ENCODE measurements at places on chromosomes 3 and 15.

- no peak overlapping the region for H3K4me3 ChIP-seq
- H3K4me1 ChIP-seq: no peaks in the 10 kb centered on the region
- H3K27me3 ChIP-seq: no peaks in the 10 kb centered on the region
- no peak for DNase-seq
- H3K36me3 ChIP-seq: no peaks in the 10 kb centered on the region
Observed at GRCh38 chr3:12073106-12073505, 68.9 kb downstream of the SYN2 start.

DNA sequence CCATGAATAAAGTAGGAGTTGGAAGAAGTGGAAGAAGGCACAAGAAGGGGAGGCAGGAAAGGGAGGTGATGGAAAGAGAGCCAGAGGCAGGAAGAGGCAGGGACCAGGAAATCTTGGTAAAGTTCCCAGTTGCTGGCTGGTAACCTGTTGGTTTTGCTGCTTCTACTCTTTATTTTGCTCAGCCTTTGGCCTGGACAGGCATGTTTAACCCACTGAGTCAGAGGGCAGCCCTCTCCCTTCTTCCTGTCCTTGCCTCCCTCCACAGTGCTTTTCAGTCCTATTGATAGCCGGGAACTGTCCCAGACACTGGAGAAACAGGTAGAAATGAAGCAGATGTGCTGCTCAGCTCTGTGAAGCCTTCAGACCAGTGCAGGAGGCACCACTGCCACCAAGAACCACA lies 43.4 kb upstream of the APEH start:
- H3K4me3 ChIP-seq: no peak overlapping the region
- H3K27me3 ChIP-seq: no peaks in the 10 kb centered on the region
- H3K27ac ChIP-seq: no peak overlapping the region

- no peak overlapping the region for H3K4me3 ChIP-seq
- H3K36me3 ChIP-seq: no peaks in the 10 kb centered on the region
- H3K27me3 ChIP-seq: no peaks in the 10 kb centered on the region
- H3K27ac ChIP-seq: no peak overlapping the region
- no peaks in the 10 kb centered on the region for H3K4me1 ChIP-seq
- no peak for DNase-seq
Observed at GRCh38 chr3:80035021-80035420, 267.2 kb upstream of the ROBO1 start.

DNA sequence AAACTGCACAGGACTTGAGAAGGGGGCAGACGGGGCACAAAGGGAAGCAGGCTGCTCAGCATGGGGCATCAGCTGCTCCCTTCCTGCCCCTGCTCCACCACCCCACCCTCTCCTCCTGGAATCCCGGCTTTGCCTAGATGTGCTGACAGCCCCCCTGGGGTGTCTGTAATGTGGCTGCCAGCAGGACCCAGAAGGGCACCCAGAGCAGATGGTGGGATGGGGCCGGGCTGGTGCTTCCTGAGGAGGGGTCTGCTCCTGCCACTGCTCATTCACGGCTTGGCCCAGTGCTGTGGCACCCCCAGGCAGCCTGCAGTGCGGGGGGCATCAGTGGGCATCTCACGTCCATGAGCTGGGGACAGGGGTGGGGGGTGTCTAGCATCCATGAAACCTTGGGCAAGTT lies 10.2 kb downstream of the H1-8 start:
- H3K27me3 ChIP-seq: no peaks in the 10 kb centered on the region
- H3K27ac ChIP-seq: no peak overlapping the region
- H3K4me3 ChIP-seq: no peak overlapping the region
- H3K4me1 ChIP-seq: no peaks in the 10 kb centered on the region
- DNase-seq: no peak
- no peaks in the 10 kb centered on the region for H3K36me3 ChIP-seq

All from effector memory CD4-positive, alpha-beta T cell (primary cell).